LHCN-M2 (cell line): ENCODE measurements at places on chromosomes 4 and X.

GRCh38 chrX:39895218-39896110, 202.3 kb downstream of the BCOR start:
- peak; percentile 56 for DNase-seq

DNA sequence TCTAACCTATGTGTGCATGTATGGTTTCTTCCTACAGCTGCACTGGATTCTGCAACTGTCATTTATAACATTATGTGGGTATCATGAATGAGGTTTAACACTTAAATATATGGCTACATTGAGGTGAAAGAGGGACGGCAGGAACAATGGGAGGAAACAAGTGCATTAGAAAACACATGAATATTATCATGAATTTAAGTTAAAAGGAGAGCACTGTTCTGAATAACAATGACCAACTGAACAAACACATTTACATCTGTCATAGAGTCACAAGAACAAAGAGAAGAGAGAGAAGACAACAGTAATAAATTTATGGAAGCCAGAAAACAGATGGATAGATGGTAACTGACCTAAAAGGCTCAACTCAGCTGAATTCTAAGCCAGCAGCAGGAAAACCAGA, 527.1 kb upstream of the DIPK2B start:
- DNase-seq: no peak

GRCh38 chr4:101018836-101019235, 328.5 kb downstream of the PPP3CA start:
- no peak for DNase-seq

GRCh38 chr4:91325495-91325894, 978.3 kb upstream of the GRID2 start:
- DNase-seq: peak; percentile 4

DNA sequence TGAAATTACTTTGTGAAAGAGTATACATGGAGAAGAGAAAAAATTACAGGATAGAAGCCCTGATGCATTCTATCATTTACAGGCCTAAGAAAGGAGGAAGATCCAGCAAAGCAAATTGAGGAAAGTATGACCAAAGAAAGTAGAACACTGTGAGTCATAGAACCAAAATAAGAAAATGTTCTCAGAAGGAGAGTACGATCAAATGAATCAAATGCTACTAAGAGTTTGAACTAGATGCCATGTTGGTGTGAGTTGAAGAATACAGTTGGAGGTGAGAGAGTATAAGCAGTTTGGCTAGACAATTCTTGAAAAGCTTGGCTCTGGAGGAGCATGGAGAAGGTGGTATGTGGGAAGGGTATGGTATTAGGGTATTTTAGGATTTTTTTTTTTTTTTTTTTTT, 161.8 kb downstream of the RPA4 start:
- peak; percentile 19 for DNase-seq

DNA sequence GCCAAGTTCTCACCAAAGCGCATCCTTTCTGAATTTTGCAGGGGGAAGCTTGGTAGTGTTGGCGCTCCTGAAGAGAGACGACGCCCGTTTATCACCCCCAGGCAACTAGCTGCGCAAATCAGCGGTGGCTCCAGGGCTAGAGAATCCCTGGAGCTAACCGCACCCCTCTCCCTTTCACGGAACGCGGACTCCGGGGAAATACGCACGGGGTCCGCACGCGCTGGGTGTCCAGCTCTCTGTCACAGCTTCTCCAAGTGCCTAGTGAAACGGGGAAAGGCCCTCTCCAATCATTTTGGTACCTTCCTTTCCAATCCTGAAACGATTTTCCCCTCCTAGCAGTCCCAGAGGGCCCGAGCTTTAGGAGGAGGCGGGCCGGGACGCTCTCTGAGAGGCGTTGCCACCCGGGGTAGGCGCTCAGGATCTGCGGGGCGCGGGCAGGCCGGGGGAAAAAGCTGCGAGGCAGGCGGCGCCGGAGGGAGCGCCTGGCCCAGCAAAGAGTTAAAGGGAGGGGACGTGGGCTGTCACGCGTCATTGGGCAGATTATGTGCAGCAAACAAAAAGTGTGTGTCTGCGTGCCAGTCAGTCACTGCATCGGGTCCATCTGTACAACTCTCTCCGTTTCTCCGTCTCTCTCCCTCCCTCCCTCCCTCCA, at the start of gene PRDM8:
TSS of gene PRDM8 (plus strand) at position 582 of the 652 bp plus-strand sequence. CDS start 2,578 bp downstream, outside the sequence.
- no peak for DNase-seq

- DNase-seq: no peak
These were observed 223.0 kb downstream of the COX18 start for GRCh38 chr4:72846280-72847111.

- DNase-seq: no peak
These were observed 74.8 kb upstream of the GPRIN3 start for GRCh38 chr4:89382439-89382838.

DNA sequence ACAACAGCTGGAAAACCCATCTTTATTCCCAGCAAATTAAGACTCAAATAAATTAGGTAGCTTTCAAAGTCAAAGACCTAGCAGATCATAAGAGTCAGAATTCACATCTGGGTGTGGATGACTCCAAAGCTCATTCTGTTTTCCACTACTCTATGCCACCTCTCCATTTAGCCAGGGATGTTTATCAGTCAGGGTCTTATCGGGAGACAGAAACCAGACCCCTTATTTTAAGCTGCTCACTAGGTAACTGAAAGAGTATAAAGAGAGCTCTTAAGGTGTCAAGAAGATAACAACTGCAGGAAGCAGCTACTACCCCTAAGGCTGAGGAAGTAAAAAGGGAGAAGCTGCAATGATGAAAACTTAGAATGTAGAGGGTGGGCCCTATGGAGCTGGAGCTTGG, 333.7 kb upstream of the KLF3 start:
- DNase-seq: no peak

DNA sequence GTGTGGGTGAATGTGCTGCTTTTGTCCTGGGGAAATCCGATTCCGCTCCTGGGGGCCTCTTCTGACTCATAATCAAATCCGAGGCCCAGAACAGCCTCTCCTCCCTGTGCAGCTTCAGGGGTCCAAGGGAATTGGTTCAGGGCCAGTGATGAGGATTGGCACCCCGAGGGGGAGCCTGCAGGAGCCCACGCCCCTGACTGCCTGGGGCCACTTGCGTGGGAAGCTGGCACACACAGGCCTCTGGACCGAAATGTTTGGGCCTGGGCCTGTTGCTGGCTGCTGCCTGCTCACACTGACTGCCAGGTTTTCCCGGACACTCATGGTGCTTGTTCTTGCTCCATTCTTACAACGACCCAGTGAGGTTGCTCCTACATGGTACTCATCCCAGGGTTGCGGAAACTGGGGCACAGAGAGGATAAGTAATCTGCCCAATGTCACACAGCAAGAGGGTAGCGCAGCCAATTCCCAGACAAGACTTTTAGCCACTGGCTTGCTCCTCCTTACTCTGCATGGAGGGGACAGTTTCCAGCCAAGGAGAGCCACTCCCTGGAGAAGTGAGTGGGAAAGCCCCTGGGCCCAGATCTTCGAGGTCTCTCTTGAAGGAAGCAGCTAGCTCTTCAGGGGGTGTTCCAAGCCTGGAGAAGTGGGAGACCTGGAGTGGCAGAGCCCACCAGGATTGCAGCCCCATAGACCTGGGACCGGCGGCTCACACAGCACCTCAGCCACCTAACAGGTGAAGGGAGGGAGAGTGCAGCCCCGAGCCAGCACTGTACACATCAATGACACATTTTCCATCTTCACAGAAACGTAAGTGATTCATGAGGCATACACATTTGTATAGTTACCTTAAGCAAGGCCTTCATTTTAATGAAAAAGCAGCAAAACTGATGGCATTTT, 20.3 kb downstream of the CFAP99 start:
- no peak for DNase-seq

DNA sequence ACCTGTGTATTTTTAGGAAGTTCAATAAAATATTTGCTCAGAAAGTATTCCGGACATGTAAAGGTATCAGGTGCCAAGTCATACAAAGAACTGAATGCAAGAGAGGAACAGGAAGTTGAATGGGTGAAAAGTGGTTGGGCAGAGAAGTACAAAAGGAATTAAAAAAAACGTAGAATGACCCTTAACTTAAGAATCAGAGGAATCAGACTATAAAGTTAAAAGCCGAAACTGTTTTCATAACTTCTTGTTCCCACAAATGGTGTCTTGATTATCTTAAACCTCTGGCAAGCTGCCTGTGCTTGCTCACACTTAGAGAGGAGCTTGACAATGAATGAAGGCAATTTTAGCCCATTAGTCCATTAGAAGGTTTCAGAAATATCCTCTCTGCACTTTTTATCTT, 81.6 kb upstream of the HHIP start:
- DNase-seq: no peak

- DNase-seq: no peak
These were observed 154.6 kb downstream of the AFAP1 start for GRCh38 chr4:7785017-7785416.

DNA sequence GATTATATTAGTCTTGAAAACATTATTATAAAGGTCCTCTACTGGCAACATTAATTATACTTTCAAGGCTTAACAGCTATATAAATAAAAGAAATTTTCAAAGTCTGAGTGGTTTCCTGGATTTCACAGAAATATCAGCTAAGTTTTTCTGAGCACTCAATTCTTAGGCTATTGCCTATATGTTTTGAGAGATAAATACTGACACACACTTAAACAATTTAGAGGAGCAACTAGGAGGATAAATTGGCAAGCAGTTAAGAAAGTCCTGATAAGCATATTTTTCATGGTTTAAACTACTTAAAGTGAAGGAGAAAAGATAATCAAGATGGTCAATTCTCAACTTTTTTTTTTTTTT, 2.7 kb upstream of the MGARP start:
- no peak for DNase-seq

- peak; percentile 70 for DNase-seq
These were observed 19.8 kb downstream of the BEX3 start for GRCh38 chrX:103396186-103396585.

DNA sequence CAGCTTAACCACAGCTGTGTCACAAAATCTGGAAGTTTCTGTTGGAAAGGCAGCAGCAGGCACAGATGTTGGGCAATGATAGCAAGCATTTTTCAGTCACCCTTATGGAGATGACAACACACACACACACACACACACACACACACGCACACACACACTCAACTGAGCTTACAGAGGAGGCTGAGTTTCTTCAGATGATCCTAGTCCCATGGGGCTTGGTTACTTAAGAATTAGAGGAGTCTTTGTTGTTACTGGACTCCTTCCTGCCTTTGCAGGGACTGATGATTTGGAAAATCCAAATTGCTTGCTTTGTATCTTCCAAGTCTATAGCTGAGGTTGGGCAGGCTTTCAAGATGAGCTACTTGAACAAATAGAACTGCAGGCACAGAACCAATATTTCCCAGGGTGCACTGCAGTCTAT, 740.1 kb upstream of the PITX2 start:
- DNase-seq: peak; percentile 88

- DNase-seq: peak; percentile 91
These were observed 48.3 kb downstream of the AMELX start for GRCh38 chrX:11341274-11342201.

DNA sequence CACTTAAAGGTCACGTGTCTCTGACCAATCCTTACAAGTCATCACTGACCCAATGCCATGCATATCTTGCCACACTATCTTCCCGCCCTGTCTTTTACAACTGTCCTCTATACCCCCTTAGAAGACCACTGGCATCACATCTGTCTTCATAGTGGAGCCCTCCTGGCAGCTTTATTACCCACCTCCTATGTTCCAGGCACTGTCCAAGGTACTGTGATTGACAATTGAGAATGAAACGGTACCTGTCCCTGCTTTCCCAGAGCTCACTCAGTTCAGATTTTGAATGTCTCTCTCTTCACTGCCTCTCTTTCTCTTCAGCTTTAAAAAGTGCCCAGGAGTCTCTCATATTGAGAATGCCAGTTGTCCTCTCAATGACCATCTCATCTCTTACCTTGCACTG, 88.6 kb downstream of the ARHGAP36 start:
- DNase-seq: no peak

DNA sequence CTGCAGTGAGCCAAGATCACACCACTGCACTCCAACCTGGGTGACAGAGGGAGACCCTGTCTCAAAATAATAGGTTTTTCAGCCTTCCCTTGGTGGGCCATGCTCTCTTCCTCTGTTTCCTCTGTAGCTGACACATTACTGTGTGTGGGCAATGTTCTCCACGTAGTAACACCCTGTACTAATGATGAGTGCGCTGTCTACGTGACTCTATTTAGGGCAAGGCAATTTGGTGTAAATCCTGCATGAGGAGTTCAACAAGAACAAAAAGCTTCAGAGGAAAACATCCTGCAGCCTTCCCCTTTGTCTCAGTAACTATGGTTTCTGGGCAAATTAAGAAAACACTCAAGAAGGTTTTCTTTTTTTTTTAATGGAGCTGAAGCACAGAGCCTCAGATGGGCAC, 24.4 kb upstream of the JAKMIP1 start:
- DNase-seq: no peak

DNA sequence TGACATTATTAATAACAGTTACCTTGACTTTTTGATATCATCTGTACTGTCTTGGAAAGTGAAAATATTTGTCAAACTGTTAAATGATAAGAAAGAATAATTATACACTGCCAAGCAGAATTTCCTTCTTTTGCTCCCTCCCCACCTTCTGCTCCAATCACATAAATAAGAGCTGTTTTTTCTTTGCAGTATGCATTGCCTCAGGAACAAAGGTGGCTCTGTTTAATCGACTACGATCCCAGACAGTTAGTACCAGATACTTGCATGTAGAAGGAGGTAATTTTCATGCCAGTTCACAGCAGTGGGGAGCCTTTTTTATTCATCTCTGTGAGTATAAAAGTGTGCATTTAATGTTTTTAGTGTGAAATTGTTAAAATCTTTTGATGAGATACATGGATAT, 66.1 kb downstream of the CCKAR start:
- no peak for DNase-seq

- DNase-seq: no peak
These were observed 136.7 kb upstream of the PPARGC1A start for GRCh38 chr4:24026596-24026995.

GRCh38 chrX:30865015-30865414, 24.0 kb downstream of the TAB3 start:
- no peak for DNase-seq

GRCh38 chr4:11611868-11612267, 183.2 kb upstream of the HS3ST1 start:
- no peak for DNase-seq

DNA sequence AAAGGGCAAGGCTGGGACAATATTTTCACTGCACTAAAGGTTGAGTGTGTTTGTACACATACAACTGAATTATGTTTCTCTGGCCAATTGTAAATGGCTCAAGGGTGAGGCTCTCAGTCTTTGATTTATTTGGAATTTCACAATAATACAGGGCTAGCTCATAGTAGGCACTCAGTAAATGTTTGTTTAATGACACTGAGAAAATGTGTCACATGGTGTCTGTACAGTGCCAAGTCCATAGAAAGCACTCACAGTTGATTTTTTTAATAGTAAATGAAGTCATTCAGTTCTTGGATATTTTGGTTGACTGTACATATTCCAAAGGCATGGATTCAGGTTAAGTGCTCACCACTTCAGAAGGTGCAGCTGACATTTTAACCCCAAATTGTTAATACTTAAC, 176.4 kb downstream of the IL1RAPL2 start:
- no peak for DNase-seq

DNA sequence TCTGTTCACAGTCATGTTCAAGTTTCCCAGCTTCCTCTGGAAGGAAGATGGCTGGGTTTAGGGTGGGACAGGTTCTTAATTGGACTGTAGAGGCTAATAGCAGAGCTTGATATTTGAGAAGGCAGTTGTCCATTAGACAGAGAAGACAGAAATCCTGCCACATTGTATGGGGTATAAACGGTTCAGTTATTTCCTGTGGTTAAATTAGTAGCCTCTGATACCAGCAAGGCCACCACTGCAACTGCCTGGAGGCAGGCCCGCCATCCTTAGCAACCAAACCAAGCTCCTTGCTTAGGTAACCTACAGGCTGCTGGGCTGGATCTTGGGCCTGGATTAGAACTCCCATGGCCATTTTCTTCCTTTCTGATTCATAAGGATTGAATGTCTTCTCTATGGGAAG, 1367.0 kb downstream of the PCDH7 start:
- DNase-seq: no peak

- DNase-seq: no peak
These were observed 349.3 kb upstream of the PCDH18 start for GRCh38 chr4:137881641-137882040.
